HT1080 (cell line): ENCODE measurements at places on chromosomes 3 and 15.

DNA sequence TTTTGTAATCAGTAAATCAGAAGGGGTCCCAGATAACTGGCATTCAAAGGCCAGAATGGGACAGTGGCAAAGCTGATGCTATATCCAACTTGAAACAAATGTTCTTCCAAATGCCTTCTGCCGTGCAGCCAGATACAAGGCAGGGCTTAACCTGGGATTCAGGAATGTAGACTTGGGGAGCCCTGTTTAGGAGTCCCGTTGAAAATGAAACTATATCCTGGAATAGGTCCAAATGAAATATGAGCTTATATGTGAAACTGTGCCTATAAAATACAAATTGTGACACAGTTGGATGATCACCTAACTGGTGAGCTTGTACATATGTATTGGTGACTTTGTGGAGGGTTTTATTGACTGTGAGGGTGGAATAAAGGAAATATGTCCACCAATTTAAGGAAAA lies 28.7 kb downstream of the FRMD4B start:
- no peak for DNase-seq

DNA sequence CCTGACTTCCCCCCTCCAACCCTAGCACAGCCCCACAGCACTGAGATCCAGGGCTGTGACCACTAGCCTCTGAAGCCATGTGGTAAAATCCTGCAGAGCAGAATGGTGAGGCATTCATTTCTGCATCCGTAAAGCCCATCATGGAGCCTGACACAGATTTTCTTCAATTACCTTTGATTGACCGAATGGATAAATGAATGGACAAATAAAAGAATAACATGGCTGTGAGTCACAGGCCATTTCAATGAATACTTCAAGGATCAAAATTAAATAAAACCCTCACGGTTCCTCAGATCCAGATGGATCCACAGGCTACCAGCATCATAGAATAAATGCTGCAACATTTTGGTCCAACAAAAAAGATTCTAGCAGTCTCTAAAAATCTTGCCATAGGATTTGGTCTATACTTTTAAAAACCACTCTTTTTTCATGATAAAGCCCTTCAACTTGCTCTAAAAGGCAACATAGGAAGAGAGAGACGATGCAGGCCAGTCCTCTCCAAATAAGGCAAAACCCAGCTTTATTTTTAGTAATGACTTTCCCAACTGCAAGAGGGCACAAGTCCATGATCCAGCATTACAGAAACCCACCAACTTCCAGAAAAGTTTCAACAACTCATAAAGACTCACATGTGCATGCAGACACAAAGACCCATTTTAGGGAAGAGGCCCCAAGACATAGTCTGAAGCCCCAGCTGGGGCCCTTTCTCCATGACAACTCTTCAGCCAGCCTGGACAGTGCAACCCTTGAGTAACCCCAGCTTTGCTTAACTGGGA lies 52.4 kb upstream of the MRPS22 start:
- no peak for DNase-seq

- DNase-seq: no peak
These were observed 19.8 kb downstream of the UBA5 start for GRCh38 chr3:132679911-132680310.

DNA sequence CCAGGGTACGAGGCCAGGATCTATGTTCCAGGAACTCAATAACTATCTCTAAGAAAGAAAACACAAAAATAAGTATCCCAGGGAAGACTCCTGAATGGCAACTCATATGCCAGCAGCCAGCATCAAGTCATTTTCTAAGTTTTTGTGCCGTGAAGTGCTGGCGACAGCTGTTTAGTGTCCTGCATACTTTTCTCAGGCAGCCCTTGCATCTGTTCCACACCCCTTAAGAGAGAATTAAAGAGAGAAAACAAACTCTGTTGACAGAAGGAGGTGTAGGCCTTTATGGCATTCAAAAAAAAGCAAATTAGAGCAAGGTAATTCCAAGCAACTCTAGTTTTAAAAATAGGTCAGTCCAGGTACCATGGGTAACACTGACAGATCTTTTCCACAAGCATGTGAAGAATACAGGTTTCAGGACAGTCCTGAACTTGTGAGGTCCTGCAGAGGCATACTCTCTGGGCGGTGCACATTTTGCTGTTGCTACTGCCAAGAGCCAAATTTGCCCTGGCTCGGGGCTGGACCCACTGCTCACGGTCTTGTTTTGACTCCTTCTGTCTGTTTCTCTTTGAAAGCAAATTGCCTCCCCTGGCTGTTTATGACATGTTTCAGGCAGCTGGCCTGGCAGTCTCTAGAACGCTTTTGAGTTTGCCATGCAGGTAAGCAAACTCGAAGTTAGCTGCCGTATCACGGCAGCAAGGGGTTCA lies 252.1 kb upstream of the ADAMTS9 start:
- DNase-seq: no peak

DNA sequence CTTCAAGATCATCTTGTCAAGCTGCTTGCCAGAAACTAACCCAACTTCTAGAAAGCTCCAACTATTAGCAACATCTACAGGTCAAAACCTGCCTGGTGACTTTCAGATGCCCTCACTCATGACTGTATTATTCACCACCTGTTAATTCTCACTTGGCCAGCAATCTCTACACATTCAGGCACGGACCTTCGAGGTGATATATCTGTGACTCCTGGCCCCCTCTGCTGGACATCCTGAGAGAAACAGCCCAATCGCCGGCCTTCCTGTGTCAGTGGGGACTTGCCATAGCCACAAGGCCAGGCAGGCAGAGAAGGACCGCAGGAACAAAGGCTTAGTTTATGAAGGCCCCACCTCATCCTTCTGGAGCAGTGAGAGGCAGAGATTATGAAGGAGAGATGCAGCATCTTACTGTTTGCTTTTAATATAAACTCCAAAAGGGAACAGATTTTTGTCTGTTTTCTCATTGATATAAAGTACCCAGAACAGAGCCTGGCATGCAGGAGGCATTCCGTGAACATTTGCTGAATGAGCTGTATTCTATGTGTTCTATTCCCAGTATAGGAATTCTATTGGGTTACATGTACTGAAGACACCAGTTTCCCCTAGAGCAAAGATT lies 24.4 kb upstream of the OCA2 start:
- peak; percentile 69 for DNase-seq

GRCh38 chr3:149547413-149547812 lies 72.9 kb downstream of the TM4SF4 start:
- no peak for DNase-seq

DNA sequence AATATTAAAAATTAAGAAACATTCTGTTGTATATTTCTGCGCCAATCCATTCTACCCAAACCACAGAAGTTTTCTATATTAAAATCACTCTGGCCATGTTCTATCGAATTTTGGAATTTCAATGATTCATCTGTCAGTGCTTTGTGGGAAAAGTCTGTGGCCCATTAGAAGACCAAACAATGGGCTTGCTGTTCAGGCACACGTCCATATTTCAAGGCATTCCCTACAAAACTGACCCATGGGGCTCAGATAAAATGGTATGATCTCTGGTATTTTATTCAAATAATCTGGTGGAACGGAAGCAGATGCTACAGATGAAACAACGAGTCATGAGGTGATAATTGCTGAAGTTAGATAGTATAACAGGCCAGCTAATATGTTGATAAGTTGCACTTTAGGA lies 12.4 kb downstream of the NPHP3 start:
- no peak for DNase-seq

- DNase-seq: no peak
These were observed 17.2 kb upstream of the PLOD2 start for GRCh38 chr3:146178006-146178689.

DNA sequence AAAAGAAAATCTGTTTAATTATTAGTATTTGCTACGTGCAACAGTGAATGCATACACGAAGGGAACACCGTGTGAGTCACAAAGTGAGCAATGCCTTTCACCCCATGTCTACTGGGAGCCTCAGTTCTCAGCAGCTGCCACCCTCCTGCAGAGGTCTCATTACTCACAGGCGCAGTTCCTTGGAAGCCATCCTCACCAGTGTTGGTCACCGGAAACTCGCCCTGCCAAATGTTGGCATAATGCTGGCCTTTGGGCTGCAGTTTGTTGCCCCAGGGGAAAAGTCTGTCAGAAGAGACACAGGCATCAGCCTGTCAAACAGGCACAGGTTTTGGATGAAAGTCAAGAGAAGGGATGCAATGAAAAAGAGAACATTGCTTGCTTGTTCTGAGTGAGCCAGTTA lies 50.1 kb downstream of the SUMF1 start:
- peak; percentile 99 for DNase-seq

DNA sequence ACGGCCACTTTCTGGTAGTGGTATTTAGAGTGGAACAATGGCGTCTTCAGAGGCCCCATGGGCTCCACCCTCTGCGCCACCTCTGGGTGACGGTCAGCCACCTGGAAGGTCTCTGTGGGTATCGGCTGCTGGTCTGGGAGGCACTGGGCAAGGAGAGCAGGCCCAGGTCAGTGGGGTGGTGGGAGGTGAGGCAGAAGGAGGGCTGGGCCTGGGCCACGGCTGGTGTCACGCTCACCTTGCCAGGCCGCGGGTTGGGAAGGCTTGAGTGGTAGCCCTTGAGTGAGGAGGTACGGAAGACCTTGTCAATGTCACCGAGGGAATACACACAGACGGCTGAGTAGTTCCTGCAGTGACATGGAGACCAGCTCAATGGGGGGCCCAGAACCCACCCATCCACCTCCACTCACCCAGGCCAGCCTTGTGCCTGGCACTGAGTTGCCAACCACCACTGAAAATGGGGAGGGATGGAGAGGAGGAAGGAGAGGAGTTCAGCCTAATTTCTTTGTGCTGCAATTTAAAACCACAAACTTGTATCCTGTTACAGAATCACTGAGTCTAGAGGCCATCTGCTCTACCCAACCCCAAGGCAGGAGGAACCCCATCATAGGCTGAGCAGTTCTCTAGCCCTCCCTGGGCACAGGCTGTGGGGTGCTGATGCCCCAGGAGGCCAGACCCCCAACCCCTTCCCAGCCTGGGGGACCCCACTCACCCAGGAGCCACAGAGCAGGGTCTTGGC lies 19.0 kb downstream of the SEMA7A start:
- DNase-seq: no peak

DNA sequence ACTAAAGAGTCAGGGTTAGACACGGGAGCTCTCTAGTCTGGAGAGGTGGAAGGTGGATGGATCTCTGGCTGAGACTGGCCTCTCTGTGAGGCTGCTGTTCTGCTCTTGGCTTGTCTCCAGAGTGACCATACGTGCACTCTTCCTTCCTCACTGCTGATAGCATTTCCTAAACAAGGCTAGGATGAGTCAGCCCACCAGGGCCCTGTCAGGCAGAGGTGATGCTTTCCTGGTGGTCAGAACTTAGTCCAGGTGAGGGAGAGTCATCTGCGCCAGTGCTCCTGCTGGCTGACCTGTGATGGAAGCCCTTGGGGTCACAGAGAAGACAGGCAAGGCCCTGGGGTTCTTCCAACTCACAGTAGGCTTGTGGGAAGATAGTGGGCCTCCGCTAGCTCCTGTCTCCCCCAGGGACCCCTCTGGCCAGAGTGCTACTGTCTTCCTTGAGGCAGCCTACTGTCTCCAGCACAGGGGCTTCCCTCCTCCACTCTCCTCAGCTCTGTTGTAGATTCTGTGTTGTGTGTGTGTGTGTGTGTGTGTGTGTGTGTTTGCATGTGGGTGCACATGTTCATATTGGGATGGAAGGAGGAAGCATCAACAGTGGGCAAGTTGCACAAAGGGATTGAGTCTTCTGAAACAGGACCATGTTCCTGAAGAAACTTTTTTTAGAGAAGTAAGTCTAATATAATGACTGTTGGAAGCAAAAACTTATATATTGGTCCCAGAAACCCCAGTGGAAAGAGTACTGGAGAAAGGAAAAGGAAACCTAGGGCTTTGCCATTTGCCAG lies 16.5 kb downstream of the ALPK3 start:
- peak; percentile 48 for DNase-seq

DNA sequence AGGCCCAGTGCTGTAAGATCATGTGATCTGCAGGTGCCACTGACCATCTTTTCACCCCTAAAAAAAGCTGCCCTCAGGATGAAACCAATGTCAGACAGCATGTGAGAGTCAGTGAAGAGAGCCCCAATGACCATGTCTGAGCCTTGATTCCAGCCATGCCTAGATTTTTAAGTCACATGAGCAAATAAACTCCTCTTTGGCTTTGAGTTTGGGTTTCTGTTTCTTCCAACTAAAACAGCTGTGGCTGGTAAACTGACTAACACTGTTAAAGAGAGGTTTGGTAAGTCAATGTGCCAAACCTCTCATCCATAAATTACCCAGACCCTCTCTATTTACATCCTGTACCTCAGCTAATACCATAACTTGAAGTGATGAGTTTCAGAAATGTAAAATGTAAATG lies 8.3 kb downstream of the MYO5A start:
- no peak for DNase-seq

- DNase-seq: no peak
These were observed 31.6 kb upstream of the LRRC3B start for GRCh38 chr3:26590919-26591484.

GRCh38 chr15:84788500-84788899 lies 28.7 kb upstream of the ALPK3 start:
- no peak for DNase-seq

GRCh38 chr3:71659864-71660591 lies 65.2 kb downstream of the EIF4E3 start:
- DNase-seq: no peak

GRCh38 chr15:76286271-76286879 lies 24.9 kb downstream of the ETFA start:
- no peak for DNase-seq

DNA sequence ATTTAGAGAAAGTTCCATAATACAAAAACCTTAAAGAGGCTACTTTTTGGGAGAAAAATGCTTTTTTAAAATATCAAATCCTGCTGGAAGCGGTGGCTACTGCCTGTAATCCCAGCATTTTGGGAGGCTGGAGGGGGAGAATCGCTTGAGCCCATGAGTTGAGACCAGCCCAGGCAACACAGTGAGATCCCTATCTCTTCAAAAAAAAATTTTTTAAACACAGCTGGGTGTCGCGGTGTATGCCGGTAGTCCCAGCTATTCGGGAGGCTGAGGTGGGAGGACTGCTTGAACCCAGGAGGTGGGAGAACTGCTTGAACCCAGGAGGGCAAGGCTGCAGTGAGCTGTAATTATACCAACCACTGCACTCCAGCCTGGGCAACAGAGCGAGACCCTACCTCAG lies 14.2 kb downstream of the SLTM start:
- DNase-seq: no peak

DNA sequence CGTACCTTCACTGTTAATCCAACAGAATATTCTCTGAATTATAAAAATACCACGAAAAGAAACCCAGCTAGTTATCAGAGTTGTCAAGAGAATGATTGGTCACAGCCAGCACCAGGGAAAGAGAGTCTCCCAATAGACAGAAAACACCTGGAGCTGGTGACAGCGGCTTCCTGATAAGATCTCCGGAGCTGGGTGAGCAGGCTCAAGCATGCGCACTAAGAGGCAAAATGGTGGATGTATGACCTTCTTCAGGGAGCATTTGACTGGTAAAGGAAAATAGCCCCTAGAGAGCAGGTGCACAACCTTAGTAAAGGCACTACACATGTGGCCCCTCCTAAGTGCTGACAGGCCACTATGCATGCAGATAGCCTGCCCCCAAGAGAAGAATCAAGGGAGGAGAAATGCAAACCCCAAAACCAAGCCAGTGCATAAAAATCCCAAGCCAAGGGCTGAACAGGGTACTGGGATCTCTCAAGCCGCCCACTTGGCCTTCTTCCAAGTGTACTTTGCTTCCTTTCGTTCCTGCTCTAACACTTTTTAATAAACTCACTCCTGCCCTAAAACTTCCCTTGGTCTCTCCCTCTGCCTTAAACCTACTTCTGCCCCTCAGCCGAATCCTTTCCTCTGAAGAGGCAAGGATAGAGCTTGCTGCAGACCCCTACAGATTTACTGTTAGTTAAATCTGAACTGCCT lies 93.2 kb downstream of the UACA start:
- DNase-seq: no peak
